ENCODE measurements at places on chromosomes 1 and 21.

GRCh38 chr1:21451212-21451611, 11.3 kb downstream of the NBPF3 start:
- no peak for DNase-seq

- no peak for DNase-seq
Measured at GRCh38 chr1:217673387-217673786, 42.2 kb downstream of the SPATA17 start.

GRCh38 chr1:240888039-240888786, 276.3 kb upstream of the GREM2 start:
- DNase-seq, result no peak

- no peak for DNase-seq
Measured at GRCh38 chr1:225514671-225515081, 86.8 kb upstream of the LBR start.

GRCh38 chr1:154483941-154484803, 17.8 kb upstream of the TDRD10 start:
- DNase-seq, result no peak

GRCh38 chr1:174799136-174799479, 200.6 kb upstream of the CACYBP start:
- DNase-seq, result no peak

GRCh38 chr1:177007437-177008161, 156.9 kb downstream of the ASTN1 start:
- no peak for DNase-seq

GRCh38 chr1:225823811-225824261, 13.9 kb downstream of the EPHX1 start:
- DNase-seq, result no peak

DNA sequence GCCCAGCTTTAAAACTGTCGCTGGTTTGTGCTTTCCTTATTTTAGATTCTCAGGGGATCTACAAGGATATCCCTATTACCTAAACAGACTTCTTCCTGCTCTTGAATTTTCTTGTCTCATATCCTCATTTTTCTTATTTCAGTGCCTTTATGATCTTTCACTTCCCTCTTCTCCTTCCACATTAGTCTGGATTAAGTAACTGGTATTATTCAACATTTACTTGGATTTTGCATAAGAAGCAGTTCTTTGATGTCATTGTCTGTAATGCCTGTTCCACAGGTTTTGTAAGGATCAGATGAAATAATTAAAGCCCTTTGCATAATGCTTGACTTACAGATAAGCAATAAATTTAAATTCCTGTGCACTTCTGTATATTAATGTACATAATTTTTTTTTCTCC, 26.5 kb downstream of the CXADR start:
- no peak for DNase-seq

GRCh38 chr1:35177237-35177786, 15.6 kb downstream of the SFPQ start:
- no peak for DNase-seq

DNA sequence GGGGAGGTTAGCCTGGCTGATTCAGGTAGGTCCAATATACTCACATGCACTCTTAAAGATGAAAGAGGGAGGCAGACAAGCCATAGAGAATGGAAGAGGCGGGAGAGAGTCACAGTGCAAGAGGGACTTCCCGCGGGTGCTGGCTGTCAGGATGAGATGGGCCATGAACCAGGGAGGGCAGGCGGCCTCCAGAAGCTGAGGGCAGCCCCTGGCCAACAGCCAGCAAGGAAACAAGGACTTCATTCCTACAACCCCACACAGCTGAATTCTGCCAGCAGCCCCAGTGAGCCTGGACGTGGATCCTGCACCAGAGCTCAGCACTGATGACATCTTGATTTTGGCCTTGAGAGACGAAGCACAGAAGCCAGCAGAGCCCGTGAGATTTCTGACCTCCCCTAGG, 15.1 kb upstream of the B3GALT5 start:
- DNase-seq, result no peak

- no peak for DNase-seq
Measured at GRCh38 chr1:232186931-232187330, 443.0 kb downstream of the SIPA1L2 start.

DNA sequence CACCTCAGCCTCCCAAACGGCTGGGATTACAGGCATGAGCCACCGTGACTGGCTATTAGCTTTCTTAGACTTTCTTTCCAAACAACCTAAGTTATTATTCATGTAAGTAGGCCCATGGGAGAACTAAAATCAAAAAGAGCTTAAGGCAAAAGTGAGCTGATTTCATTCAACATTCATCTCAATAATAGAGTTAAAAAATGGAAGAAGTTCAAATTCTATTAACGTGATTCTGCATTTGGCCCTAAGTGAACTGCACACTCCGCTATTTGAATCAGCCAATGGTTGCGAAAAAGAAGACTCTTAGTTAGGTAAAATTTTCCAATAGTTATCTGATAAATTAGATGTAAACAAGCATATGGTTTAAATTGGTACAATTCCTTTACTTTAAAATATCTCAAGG, 68.6 kb upstream of the WARS2 start:
- DNase-seq, result no peak

- no peak for DNase-seq
Measured at GRCh38 chr1:25692560-25692959, 76.0 kb downstream of the MAN1C1 start.
